Mucosa of descending colon (tissue), 3 donors: ENCODE measurements at places on chromosomes 3 and 15. TPM values are rescaled to one million over a fixed set of nuclear protein-coding genes. Genes with fewer than 3 reads are reported as not detected.

- DNase-seq: peak; percentile 71
These were observed at the start of gene ARPIN for GRCh38 chr15:89912674-89913396. ARPIN (minus strand) TSS chr15:89912952; CDS start chr15:89912835, 117 bp downstream.

DNA sequence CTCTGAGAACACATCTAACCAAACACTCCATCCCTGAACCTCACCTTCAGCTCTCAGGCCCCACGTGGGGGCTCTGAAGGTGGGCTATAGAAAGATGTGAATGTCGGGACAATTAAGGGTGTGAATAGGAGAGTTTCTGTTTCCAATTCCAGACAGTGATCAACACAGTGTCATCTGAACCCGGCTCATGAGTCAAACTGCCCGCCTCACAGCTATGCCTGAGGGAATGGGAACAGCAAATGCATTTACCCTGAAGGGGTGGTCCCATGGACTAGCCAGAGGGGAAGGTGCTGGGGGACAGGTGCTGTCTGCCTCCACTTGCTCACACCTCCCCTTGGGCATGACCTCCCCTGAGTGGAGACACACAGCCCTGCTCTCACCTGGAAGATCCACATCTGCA, 6.3 kb downstream of the RTP2 start:
- no peak for DNase-seq

- DNase-seq: no peak
These were observed 55.4 kb downstream of the TMCC1 start for GRCh38 chr3:129838086-129838485.

VGLL3 gene
- total RNA-seq: 30.5 TPM
